Astrocyte (in vitro differentiated cells and primary cell): ENCODE measurements at places on chromosomes 5 and 9. TPM values are rescaled to one million over a fixed set of nuclear protein-coding genes. Genes with fewer than 3 reads are reported as not detected.
A peak's percentile ranks its signal among the peaks of the same experiment; 100 is the strongest.

DNA sequence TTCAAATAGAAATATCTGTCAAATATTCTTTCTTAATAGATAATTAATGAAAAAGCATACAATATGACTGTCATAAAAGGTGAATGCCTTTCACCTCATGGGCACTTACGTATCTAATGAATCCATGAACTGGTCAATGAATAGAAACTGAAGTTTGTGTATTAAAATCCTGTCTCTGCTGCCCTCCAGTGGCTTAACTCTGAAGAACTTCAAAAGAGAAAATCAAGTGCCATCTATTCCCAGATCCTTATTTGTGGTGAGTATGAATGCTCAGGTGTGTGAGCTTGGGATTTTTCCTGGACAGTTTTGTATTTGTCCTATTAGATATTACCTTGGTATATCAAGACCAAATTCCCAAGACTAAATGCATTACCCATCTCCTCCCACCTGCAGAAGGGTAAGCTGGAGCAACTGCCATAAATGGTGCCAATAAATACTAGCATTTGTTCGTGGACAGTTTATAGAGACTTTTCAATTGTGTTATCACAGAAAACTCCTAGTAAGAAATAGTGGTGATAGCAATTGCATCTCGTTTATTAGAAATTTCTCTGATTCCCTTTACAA is 44.0 kb upstream of the SVEP1 start:
- peak; percentile 16 for DNase-seq

GRCh38 chr9:136251264-136252115 is 5.9 kb upstream of the QSOX2 start:
- DNase-seq, result no peak

DNA sequence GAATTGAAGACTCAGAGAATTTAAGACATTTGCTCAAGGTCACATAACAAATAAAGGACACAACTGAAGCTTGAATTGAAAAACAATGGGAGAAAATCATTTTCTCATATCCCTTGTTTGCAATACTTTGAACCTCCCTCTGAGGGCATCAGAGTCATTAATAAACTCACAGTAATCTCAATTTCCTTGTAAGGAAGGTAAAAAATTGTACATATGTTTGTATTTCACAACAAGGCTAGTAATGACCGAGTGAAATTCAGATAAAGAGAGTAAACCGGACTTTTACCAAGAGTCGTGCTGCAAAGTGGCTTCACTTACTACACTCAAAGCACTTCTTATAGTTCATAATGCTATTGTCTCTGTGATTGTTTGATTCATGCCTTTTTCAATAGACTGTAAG is 665.0 kb downstream of the NR2F1-AS1 start:
- DNase-seq, result peak; percentile 29

DNA sequence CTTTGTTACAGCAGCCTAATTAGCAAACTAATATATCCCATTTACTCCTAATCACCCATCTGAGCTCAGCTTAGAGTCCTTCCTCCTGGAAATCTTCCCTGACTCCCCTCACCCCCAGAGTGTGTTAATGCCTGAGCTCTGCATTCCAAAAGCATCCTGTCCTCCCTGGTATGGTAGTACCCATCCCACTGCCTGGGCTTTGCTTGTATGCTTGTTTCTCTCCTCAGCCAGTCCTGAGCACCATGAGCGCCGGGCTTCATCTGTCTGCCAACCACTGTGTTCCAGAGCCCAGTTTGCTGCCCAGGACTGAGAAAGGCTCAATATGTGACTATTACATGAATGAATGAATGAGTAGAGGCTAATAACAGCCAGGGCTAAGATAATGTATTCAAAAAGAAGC is 272.4 kb downstream of the CDK5RAP2 start:
- no peak for DNase-seq

DNA sequence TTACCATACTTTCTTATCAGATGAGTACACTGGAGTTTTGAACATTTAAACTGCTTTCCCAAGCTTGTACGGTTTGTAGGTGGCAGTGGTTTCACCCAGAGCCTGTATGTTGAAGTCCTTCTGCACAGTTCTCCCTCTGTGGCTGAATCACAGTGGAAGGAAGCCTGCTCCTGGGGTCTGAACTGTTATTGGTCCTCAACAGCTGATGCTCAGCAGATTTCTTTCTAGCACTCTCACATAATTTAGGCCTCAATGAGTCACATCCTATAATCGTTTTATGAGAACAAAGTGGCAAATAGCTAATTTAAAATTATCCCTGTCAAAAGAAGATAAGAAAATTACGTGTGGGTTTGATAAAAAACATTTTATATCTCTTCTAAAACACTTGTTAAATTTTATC is 229.7 kb downstream of the TLE4 start:
- DNase-seq, result peak; percentile 27

DNA sequence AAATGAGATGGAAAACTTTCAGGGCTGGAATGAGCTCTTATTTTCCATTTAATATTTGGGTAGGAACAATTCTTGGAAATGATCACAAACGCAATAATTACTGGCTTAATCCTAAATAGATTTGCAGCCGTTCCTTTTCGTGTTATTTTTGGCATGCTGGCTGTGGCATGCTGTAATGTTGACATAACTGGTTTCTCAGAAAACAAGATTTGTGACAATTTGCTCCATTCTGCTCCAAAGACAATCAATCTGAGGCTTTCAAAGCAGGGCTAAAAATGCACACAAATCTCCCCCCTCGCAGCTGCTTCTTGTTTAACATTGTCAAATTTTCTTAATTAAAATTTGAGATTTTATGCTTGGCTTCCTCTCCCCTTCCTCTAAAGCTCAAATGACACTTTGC is 151.2 kb downstream of the TTC39B start:
- peak; percentile 58 for DNase-seq

DNA sequence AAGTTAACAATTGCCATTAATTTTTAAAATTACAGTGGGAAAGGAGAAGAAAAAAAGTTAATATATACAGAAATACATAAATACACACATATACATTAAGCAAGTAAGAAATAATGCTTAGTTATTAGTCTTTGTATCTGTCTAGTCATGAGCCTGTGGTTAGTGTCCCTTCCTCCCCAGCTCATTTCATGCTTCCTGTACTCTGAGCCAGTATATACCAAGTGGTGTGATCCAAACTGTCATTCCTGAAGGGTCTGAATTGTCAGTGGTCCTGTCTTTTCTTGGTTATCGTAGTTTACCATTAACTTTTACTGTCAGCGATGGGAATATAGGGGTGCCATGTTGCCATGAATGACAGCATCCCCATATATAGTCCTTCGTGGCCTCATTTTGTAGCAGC is 24.2 kb upstream of the STOM start:
- DNase-seq, result no peak

GRCh38 chr5:27217977-27218376 is 179.6 kb upstream of the CDH9 start:
- DNase-seq, result no peak

- no peak for DNase-seq
Observed at GRCh38 chr5:80414113-80414512, 6.2 kb downstream of the ZFYVE16 start.

DNA sequence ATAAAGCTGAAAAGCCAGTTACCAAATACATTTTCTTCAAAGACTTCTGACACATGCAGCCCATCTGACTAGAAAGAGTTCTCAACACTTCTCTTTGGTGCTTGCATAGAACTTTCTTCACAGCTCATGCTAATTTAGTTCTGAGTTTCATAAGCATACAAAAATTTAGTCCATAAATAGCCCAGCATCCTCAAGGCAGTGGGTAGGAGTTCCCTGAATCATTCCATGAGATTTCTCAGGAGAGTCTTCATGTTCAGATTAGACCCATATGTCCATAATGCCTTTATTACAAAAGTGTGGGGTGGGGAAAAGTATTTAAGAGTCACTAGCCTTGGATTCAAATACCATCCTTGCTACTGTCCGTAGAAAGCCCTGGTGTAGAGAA is 290.2 kb upstream of the RGMB start:
- DNase-seq, result peak; percentile 52

GRCh38 chr5:58969253-58969652 is 386.4 kb downstream of the RAB3C start:
- DNase-seq, result no peak

GRCh38 chr5:122896598-122897282 is 51.3 kb downstream of the SNX24 start:
- DNase-seq, result peak; percentile 18

DNA sequence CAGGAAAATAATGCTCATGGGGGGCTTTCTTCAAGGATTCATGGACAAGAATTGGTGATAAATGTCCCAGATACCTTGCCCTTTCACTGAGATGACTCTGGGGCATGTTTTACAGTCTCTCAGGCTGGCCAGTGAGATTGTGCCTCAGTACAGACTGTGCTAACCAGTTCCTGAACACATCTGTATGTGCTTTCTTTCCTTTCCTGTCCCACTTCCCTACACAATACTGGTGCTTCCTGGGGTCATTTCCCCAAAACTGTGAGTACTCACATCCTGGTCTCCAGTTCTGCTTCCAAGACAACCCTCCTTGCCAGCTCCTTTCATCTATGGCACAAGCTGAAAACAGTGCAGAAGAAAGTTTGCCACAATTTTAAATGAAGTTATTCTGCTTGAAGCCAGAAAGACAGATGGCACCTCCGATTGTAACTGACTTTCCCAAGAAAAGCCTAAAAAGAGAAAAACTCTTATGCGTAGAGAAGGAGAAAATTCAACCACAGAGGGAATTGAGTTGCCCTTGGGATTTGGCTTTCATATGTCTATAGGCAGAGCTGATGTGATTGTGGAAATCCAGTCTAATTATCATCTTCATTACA is 134.7 kb downstream of the DRD1 start:
- DNase-seq, result no peak

DNA sequence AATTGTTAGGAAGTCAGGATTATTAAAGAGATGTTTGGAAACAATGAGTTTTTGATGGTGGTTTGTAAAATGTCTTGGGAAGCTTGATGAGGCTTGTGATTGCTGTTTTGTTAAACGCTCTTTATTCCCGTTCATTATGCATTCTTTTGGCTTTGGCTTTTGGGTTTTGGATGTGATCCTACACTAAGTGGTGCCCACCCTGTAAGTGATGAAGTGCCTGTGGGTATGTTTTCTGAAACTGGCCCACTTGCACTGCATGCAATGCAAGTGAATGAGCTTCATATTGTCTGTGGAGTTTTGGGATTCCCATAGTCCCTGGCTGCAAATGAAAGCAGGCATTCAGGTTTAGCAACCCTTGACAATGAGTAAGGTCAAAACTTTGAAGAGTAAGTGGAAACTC is 1035.5 kb upstream of the WWC1 start:
- no peak for DNase-seq

GRCh38 chr5:58763390-58763789 is 180.5 kb downstream of the RAB3C start:
- DNase-seq, result no peak

SAPCD2 gene
- total RNA-seq, result 0.41 and 0.43 TPM in 2 replicates

DNA sequence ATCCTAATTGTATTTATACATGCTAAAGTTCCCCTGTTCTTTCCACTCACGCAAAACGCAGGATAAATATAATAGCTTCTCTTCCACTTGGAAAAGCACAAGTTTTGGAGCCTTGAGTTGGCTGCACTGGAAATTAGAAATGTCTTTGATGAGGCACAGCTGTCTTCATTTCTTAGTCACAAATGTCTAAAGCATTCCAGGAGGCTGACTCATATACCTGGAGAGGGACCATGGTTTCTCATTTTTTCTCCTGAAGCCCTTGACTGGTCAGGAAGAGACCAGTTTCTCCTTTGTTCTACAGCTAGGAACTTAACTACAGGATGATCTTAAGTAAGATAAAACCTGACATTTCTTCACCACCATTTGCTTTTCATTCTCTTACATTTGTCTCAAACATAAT is 16.2 kb downstream of the MTX3 start:
- DNase-seq, result peak; percentile 72

GRCh38 chr5:123444016-123444415 is 20.8 kb upstream of the CEP120 start:
- DNase-seq, result no peak

GRCh38 chr9:26171691-26172090 is 493.4 kb upstream of the TUSC1 start:
- DNase-seq, result no peak

- peak; percentile 47 for DNase-seq
Observed at GRCh38 chr5:172123269-172123692, 64.7 kb downstream of the STK10 start.

FOXI1 gene
- total RNA-seq, result not detected in 2 replicates

GRCh38 chr5:77267496-77267895 is 57.0 kb downstream of the PDE8B start:
- no peak for DNase-seq

GHR gene
- total RNA-seq, result 1.9 and 2.3 TPM in 2 replicates

EQTN gene
- not detected in 2 replicates for total RNA-seq

DNA sequence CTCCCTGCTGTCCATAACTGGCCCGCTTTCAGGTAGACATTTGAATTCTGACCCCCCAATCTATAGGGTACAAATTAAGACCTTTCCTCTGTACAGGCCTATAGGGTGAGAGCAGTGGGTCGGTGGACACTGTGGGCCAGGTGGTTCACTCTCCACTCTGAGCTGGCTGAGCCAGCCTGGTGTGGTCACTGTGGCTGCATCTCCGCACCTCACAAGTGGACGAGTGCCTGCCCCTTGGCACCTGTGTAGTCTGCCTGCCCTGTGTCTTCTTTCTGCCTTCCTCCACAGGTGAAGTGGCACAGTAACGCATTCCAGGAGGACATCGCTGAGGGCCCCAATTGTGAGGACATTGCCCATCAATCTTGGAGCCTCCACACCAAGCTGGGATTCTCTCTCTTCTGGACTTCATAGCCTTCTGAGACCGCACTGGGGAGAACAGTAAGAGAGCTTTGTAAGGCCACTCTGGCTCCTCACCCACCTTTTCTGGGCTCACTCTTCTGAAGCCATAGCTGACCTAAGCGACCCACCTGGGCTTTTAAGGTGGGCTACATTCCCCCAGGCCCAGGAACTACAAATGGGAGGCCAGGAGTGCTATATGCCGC is 33.5 kb upstream of the JADE2 start:
- DNase-seq, result no peak

- DNase-seq, result no peak
Observed at GRCh38 chr9:13569602-13570067, 290.1 kb upstream of the MPDZ start.

DNA sequence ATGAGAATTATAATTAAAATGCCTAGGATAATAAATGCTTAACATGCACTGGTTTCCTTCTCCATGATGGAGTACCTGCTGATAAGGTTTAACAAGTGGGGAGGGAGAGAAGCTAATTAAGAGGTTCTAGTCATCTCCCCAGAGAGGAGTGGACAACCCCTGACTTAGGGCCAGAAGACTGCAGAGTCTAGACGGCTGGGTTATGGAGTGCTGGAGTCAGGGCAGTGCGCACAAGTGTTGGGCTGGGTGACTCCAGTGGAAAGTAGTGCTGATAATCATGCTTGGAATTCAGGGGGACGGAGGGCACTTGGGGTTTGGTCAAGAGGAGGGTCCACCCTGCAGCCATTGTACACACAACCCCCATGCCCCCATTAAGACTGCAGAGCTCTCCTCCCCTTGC is 32.8 kb upstream of the TGFBI start:
- DNase-seq, result peak; percentile 64

DNA sequence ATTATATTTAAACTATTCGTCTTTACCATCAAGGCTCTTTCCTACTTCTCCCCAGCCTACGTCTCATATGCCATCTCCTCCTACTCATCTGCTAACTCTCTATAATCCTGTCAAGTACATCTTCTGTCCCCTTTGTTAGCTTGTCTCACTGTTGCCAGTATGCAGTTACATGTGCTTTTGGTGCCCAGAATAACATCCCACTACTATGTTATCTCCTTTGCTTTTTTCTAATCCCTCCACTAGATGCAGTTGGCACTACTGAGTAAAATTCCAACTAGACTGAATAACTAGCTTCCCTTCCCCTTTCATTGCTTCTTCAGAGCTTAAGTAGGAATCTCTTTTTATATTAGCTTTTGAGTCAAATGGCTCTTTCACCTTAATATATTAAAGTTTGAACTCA is 3.0 kb upstream of the ARRDC3 start:
- no peak for DNase-seq

- peak; percentile 26 for DNase-seq
Observed at GRCh38 chr9:82553654-82554366, 509.1 kb downstream of the RASEF start.
